ENCODE measurements at places on chromosomes 5 and 9.
A peak's percentile ranks its signal among the peaks of the same experiment; 100 is the strongest.

DNA sequence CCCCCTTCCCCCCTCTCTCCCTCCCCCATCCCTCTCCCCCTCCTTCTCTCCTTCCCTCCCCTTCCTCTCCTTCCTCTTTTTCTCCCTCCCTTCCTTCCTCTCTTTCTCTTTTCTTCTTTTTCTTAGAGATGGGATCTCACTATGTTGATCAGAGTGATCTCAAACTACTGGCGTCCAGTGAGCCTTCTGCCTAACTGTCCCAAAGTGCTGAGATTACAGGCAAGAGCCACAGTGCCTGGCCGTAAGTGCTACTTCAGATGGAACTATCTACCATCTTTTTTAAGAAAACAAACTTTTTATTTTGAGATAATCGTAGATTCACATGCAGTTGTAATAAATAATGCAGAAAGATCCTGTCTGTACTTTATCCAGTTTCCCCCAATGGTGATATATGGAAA is 6.3 kb downstream of the RCL1 start:
- no peak for DNase-seq

- no peak for DNase-seq
Observed at GRCh38 chr5:179187229-179187678, 127.1 kb downstream of the ZNF354C start.

- DNase-seq, result peak; percentile 30
Observed at GRCh38 chr5:149265597-149265996, 6.1 kb upstream of the AFAP1L1 start.

DNA sequence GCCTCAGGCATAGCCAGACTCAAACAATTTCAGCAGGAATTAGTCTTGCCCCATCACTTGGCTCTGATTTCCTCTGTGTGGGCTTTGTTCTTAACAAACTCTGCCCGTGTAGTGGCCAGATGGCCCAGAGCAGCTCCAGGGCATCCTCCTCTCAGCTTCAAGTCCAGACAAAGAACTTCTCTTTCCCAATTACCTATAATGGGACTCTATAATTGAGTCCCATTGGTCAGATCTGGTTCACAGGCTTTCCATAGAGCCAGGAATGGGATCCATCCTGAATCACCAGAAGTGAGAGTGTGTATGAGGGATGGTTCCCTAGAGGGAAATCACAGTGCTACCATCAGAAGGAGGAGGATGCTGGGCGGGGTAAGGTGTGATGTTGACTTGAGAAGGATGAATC is 515.8 kb downstream of the KIF4B start:
- no peak for DNase-seq

DNA sequence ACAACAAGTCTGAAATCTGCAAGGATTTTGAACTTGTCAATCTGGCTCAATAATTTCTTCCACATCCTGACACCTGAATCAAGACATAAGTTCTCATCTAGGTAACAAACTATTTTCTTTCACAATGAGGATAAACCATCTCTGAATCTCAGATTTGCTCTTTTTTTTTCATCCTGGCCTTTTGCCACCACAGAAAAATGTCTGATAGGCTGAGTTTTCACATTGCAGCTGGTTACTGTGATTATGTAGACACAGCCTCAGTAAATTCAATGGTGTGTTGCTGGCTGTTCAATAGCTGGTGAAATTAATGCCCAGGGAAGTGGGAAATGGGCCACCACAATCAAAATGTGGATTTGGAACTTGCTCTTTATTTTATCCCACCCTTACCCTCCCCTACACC is 2.8 kb upstream of the ADRA1B start:
- DNase-seq, result no peak

GRCh38 chr5:17177501-17178372 is 39.7 kb upstream of the BASP1 start:
- no peak for DNase-seq

GRCh38 chr5:73816656-73817420 is 190.8 kb downstream of the ARHGEF28 start:
- DNase-seq, result peak; percentile 66

DNA sequence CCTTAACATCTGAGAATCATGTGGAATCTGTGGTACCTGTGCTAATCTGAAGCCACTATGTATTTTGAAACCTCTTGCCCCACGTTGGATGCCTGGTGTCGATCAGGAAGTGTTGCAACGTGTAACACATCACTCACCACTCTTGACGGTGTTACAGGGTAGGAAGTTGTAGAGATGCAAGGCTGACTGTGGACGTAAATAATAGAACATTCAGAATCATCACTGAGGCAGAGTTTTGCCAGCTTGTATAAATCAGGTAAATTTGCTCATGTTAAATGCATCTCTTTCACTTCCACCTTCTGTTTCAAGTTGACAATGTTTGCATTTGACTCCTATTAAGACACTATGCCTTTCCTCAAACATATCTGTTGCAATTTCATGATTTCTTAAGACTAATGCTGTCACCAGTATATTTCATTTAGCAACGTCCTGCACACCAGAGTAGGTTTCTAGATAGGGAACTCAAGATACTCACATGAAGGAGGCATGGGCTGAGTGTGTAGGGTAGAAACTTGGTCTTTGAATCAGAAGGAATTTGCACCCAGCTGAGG is 38.1 kb downstream of the BASP1 start:
- DNase-seq, result no peak

GRCh38 chr5:35230038-35230611 is at the start of gene PRLR:
TSS of gene PRLR (minus strand) at chr5:35230487. CDS start at chr5:35089620, 140,867 bp downstream.
- peak; percentile 59 for DNase-seq

- no peak for DNase-seq
Observed at GRCh38 chr9:111803924-111804323, 9.2 kb upstream of the SHOC1 start.

DNA sequence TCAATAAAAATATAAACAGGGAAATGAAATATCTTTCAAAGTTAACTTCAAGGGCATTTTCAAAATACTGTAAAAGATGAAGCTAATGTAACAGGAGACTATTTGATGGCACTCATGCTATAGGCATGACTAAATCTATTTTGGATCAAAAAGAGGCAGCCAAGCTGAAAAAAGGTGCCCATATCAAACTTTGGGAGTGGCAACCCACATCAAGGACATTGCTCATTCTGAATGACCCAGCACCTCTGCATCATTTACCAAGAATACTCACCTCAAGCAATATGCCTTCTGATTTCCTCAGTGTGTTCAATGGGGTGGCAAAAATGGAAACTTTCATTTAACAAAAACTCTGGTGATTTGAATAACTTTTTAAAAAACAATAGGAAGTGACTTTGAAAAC is 853.3 kb downstream of the TLE1 start:
- DNase-seq, result peak; percentile 22

DNA sequence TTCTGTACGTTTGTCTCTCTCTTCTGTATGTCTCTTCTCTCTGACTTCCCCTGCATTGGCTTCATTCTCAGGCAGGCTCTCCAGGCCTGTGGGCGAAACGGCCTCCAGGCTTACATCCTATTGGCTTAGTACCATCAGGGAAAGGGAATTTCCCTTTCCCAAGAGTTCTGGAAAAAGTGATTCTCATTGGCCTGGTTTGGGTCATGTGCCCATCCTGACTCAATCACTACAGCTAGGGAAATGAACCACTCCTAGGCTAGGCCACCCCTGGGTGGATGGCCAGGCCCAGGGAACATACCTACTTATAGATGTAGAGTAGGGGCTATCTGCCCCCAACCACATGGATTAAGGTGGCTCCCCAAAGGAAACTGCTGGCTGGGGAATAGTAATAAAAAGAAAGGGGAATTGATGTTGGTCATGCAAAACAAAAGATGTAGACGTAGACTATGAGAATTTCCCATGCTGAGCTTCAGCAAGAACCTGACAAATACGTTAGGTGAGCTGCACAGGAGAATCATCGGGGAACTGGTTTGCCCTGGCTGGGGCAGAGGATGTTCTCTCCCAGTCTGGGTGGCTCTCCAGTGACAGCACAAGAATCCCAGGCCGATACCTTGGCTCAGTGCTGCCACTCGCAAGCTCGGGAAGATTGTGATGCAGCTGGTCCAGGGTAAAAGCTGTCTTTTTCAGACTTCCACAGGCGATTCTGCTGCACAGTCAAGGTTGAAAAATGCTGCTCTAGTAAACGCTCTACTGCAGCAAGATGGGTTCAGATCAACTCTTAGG is 3.7 kb upstream of the EGR1 start:
- peak; percentile 83 for DNase-seq

DNA sequence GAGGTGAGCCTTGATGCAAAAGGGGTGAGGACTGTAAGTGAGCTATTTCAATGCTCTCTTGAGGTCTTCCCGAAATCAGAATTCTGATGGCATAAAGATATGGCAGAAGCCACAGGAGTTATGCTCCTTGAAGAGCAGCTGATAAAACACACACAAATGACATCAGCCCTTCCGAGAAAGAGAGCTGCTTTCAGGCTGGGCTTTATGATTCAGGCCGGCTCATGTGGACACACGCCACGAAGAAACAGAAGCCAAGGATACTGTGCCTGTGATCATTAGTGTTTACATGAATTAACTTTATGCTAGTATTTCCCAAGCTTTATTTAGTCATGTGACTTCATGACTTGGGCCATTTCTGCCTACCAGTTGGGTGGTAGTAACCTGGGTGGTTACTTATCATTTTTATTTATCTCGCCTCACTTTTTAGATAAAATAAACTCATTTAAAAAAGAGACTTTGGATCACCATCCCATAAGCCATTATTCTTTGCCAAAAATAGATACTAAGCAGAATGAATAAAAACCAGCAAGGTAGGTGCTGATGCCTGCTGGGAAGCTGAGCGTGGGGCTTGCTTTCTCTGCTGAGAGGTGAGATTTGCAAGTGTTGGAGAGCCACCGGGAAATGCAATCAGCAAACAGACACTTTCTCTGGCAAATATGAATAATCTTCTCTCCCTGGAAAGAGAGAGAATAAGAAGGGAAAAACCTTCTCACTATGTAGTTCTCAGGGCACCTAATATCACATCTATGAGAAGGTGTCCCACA is 73.0 kb upstream of the SLC25A51 start:
- DNase-seq, result peak; percentile 28

GRCh38 chr5:1765880-1766235 is 33.8 kb downstream of the MRPL36 start:
- no peak for DNase-seq

GRCh38 chr9:131107760-131108159 is 11.4 kb downstream of the AIF1L start:
- no peak for DNase-seq

- peak; percentile 35 for DNase-seq
Observed at GRCh38 chr5:73693573-73694061, 67.6 kb downstream of the ARHGEF28 start.

DNA sequence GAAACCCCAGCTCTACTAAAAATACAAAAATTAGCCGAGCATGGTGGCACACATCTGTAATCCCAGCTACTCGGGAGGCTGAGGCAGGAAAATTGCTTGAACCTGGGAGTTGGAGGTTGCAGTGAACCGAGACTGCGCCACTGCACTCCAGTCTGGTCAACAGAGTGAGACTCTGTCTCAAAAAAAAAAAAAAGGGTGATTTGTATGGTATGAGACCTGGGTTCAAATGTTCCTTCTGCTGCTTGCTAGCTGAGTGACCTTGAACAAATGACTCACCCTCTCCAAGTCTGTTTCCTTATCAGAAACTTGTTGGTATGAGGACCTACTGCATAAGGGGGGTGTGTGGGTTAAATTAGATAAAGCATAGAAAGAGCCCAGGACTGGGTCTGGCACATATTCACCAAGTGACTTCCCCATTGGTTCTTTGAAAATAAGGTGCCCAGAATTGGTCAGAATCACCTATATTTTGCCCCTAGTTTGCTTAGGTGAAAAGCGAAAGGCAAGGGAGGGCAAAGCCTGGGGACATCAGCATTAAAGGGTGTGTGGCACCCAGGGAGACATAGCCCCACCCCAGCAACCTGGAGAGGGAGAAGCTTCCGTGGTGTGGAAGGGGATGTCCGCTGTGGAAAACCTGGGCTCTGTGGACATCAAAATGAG is 9.9 kb downstream of the SLC25A25 start:
- peak; percentile 25 for DNase-seq

GRCh38 chr5:4700069-4700468 is 440.1 kb upstream of the ADAMTS16 start:
- peak; percentile 84 for DNase-seq

DNA sequence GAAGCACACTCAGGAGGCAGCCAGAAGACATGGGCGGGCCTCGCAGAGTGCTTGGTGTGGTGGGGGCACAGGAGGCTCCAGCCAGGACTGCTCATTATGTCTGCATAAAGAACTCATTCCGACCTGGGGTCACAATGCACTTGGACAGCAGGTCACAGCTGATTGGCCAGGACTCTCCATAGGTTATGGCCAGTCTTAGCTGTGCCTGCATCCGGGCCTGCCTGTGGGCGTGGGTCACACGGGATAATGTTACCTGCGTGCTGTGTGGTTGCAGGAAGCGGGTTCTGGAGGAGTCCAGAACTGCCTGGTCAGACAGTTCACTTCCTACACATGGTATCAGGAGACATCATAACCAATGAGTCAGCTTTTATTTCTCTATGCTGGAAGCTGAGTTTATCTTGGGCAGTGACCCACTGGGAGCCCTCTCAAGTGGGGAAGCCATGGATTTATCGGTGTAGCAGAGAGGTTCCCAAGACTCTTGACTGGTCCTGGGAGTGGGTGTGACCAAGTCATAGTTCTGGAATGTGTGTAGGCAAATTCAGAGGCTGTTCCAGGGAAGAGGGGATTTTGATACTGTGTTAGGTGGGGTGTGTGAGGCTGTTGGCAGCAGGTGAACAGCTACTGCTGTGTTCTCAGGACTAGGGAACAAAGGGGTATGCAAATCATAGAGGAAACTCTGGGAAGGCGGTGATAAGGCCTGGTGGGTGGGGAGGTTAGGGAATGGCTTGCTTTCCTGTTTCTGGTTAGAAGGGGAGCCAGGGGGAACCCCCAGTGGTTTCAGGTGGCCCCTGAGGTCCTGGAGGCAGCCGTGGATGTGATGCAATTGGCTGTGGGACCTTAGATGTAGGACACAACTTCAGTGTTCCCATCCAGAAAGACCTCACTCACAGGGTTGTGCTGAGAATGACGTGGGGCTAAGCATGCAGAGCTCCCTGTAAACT is 51.3 kb downstream of the ARHGEF37 start:
- peak; percentile 90 for DNase-seq

GRCh38 chr5:71924980-71925379 is 182.3 kb upstream of the MAP1B start:
- peak; percentile 61 for DNase-seq

DNA sequence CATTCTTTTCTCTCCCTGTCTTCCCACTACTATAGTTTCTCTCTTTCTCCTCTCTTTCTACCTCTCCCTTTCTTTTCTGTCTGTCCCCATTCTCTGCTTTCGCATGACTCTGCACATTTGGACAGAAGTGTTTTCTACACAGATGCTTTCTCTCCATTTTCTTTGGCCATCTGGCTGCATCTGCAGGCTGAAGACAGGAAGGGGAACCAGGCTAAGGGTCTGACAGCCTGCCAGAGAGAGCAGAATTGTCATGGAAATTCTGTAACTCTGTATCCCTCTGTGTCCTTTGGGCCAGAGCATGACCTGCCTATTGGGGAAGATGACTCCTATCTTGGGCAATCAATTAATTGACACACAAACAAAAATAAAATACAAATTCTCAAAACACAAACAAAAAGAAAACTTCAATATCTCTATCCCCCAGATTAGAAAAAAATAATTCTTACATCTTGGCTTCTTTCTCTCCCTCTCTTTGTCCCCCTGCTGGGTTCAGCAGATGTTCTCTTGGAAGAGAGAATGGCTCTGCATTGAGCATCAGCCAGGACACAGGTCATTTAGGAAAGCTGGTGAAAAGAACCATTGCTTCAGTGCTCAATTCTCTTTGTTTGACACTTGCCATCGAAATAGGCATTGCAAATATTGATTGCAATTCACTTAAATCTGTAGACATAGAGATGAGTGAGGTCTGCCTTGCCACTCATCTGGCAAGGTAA is 415.9 kb upstream of the KLF4 start:
- DNase-seq, result no peak

- DNase-seq, result no peak
Observed at GRCh38 chr9:80496901-80497556, 925.3 kb downstream of the TLE4 start.

GRCh38 chr9:13675638-13676000 is 396.1 kb upstream of the MPDZ start:
- DNase-seq, result no peak
